Stimulated activated CD4-positive, alpha-beta T cell treated with anti-CD3 and anti-CD28 coated beads, Interleukin-15, amount 100 ng/mL, for 1 hour (primary cell): ENCODE measurements at places on chromosomes 3 and 15.

- no peak for DNase-seq
Observed at GRCh38 chr3:99969136-99969535, 145.2 kb downstream of the FILIP1L start.

DNA sequence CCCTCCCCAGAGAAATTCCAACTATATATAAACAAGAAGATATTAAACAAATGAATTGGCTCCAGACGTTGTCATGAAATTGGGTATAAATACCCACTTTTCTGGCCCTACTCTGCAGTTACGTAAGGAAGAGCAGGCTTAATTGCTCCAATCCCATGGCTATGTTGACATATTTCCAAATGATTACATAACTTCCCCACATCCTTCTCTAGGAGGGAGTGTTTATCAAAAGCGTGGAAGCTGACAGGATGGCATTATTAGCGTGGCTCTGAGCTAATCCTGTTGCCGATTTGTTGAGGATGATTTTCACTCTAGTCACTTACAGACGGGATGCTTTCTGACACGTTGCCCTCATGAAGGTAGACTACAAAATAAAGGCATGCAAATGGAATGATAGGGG is 347.5 kb upstream of the TMCO5A start:
- no peak for DNase-seq

GRCh38 chr3:100002599-100003350 is 111.5 kb downstream of the FILIP1L start:
- no peak for DNase-seq

- no peak for DNase-seq
Observed at GRCh38 chr3:108036984-108037741, 53.7 kb downstream of the CD47 start.

GRCh38 chr3:15512166-15512565 is 9.3 kb downstream of the COLQ start:
- no peak for DNase-seq

- DNase-seq = no peak
Observed at GRCh38 chr3:34634939-34635338, 836.5 kb downstream of the PDCD6IP start.

DNA sequence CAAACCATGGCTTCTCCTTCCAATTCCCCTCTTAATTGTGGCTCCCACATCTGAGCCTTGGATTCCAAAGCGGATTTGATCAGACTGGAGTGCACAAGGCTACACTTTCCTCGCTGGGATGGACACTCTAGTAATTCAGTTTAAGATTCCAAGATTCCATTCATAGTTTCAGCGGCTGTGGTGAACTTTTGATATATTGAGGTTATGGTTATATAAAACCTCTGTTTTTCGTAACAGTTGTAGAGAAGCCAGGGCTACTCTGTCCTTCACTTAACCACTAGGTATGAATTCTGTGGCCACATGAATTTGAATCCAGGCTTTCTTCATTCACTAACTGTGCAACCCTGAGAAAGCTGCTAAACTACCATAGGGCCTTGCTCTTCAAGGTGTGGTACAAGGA is 67.9 kb upstream of the KY start:
- DNase-seq = no peak

DNA sequence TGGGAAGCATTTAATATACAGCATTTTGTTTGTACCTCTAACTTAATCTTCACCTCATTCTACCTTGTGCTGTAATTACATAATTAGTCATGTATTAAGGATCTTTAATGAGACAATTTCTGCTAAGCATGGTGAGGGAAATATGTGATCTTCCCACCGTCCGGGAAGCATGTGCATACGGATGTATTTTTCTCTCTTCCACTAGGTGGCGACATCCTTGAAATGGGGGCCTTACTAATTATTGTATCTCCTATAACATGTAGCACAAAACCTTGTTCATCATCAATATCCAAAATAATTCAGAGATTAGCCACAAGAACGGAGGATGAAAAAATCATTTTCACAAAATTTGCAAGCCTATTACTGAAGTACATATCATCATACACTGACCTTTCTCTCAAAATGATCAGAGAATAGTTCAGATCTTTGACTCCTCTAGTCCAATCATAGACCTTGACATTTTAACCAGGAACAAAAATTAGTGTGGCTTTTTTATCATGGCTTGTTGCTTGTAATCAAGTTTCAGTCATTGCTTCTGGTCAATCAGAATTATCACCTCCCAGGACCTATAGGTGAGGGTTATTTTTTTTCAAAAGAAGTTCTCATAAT is 148.9 kb upstream of the GBE1 start:
- no peak for DNase-seq

- no peak for DNase-seq
Observed at GRCh38 chr15:78878356-78878755, 5.7 kb downstream of the MORF4L1 start.

DNA sequence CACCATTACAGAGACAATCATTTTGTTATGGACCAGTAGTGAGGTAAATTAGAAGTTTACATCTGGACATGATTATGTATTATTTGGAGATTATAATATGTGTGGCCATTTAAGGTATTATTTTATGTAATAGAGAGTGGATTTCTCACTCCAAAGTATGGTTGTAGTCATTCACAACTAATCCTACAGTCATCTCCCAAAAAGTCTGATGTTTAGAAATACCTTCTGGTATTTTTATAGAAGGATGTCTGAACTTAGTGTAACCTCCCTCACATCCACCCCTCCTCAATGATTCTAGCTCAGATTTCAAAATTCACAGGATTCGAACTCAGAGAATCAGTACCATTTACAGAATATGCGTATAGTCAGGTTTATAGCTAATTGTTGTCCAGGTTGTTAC is 346.6 kb upstream of the MEIS2 start:
- DNase-seq = no peak

GRCh38 chr3:30315447-30315846 is 291.0 kb upstream of the TGFBR2 start:
- no peak for DNase-seq

- no peak for DNase-seq
Observed at GRCh38 chr3:85360742-85361387, 402.1 kb downstream of the CADM2 start.

DNA sequence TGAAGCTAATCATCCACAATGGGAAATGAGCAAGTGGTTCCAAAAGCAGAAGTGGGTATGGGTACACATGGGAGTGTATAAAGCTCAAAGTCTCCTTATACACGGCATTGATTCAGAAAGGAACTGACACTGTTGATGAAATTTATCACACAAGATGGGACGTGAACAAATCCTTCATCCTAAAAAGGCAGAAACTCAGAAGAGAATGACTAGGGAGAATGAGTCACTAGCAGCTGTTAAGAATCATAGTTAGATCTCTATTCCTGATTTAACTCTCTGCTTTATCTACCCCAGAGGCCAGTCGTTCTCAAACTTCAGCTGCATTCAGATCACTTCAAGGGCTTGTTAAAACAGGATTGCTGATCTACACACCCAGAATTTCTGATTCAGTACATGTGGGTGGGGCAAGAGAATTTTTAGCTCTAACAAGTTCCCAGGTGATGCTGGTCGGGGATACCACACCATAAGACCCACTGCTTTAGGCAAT is 97.7 kb upstream of the PHLDB2 start:
- DNase-seq = no peak

DNA sequence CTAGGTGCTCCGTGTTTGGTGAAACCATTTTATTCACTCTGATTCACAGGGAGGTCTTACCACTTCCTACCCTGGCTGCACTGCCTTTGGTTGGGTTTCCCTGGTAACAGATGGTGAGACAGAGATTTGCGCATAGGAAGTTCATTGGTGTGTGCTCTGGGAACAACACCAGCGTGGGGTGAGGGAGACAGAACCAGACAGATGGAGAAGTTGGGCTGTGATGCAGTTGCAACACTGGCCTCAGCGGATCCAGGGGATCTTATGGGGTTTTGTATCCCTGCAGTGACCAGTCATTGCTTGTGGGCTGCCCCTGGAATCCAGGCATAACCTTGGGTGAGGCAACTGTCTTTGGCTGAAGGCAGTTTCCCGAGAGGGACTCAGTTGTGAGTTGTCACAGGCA is 12.5 kb upstream of the IL16 start:
- DNase-seq = no peak
